Left renal cortex interstitium (tissue), 4 donors: ENCODE measurements at places on chromosomes 7 and 10.

- no peak for DNase-seq
These were observed 77.7 kb downstream of the TRRAP start for GRCh38 chr7:98955992-98956391.

DNA sequence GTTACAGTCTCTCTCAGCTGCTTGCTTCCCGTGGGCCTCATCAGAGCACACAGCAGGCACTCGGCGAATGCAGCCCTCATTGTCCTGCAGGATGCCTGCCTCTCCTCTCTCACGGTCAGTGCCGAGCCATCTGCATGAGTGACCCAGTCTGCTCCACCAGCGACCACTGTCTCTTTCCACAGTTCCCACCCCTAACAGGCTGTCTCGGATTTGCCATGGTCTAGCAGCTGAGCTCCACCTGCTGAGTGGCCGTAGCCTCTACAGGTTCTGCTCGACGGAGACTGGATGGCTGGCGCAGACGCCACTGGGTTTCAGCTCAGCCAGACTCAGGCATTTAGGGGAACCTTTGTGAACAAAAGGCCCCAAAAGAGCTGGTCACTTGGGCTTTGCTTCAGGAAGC, 209.4 kb upstream of the FOXK1 start:
- DNase-seq: no peak

- no peak for DNase-seq
These were observed 43.0 kb downstream of the UNCX start for GRCh38 chr7:1275451-1276381.

GRCh38 chr7:112152186-112152585, 54.0 kb downstream of the DOCK4 start:
- no peak for DNase-seq

- DNase-seq: no peak
These were observed 71.6 kb downstream of the SH2D4B start for GRCh38 chr10:80609331-80609730.
